ENCODE measurements at places on chromosomes 6 and 20. TPM values are rescaled to one million over a fixed set of nuclear protein-coding genes. Genes with fewer than 3 reads are reported as not detected.
A peak's percentile ranks its signal among the peaks of the same experiment; 100 is the strongest.

GRCh38 chr6:99384507-99384906 is 9.5 kb downstream of the COQ3 start:
- H3K36me3 ChIP-seq, result no peaks in the 10 kb centered on the region
- no peaks in the 10 kb centered on the region for H3K4me1 ChIP-seq
- DNase-seq, result no peak
- H3K27me3 ChIP-seq, result no peaks in the 10 kb centered on the region
- no peak overlapping the region for H3K4me3 ChIP-seq

GRM4 gene
- total RNA-seq, result not detected

GRCh38 chr20:45833030-45833882 is at the start of gene SNX21:
SNX21 (plus strand) TSS chr20:45833799; CDS start chr20:45833920, 121 bp downstream.
- H3K27ac ChIP-seq, result peak within 1 kb of the TSS; percentile 66
- H3K4me3 ChIP-seq, result peak within 1 kb of the TSS; percentile 78
- peaks cover 35% of the 10 kb centered on the region for H3K4me1 ChIP-seq
- no peaks in the 10 kb centered on the region for H3K27me3 ChIP-seq
- no peaks in the 10 kb centered on the region for H3K36me3 ChIP-seq

SAMD3 gene
- total RNA-seq, result not detected

- H3K36me3 ChIP-seq, result no peaks in the 10 kb centered on the region
- H3K27me3 ChIP-seq, result no peaks in the 10 kb centered on the region
- peak; percentile 8 for DNase-seq
Measured at GRCh38 chr6:146887447-146888077, 288.8 kb downstream of the ADGB start.

- H3K27ac ChIP-seq, result no peak overlapping the region
- no peaks in the 10 kb centered on the region for H3K4me1 ChIP-seq
- H3K4me3 ChIP-seq, result no peak overlapping the region
- no peaks in the 10 kb centered on the region for H3K27me3 ChIP-seq
- H3K36me3 ChIP-seq, result no peaks in the 10 kb centered on the region
- no peak for DNase-seq
Measured at GRCh38 chr6:158826819-158827501, 7.8 kb upstream of the EZR start.

DNA sequence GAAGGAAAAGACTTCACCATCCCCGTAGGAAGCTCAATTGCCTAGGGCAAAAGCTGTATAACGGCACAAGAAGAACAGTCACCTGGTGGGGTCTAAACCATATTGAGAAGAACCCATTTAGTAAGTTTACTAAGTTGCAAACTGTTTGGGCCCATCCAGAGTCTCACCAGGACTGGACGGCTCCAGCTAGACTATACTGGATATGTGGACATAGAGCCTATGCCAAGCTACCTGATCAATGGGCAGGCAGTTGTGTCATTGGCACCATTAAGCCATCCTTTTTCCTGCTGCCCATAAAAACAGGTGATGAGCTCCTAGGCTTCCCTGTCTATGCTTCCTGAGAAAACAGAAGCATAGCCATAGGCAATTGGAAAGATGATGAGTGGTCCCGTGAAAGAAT is 293.9 kb downstream of the RNGTT start:
- H3K27me3 ChIP-seq, result no peaks in the 10 kb centered on the region
- H3K36me3 ChIP-seq, result peaks cover 16% of the 10 kb centered on the region
- no peak for DNase-seq
- no peak overlapping the region for H3K27ac ChIP-seq

TRMT11 gene
- 17.9 TPM for total RNA-seq

DNA sequence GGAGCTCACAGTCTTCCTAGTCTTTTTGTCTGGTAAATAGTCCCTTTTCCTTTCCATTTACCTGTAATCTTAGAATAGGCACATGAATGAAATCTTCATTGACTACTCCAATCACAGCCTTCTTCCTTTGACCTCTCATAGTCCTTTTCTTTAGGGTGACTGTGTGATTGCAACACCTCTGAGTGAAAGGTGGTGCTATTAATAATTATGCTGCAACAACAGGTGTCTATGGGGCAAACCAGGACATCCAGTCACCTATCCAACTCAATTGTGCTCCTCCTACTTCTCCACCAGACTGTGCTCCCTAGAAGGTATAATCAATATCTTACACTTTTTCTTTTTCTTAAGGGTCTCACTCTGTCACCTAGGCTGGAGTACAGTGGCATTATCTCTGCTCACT is 29.4 kb downstream of the RIPOR2 start:
- H3K4me1 ChIP-seq, result peaks cover 49% of the 10 kb centered on the region
- H3K36me3 ChIP-seq, result no peaks in the 10 kb centered on the region
- no peak overlapping the region for H3K27ac ChIP-seq
- H3K27me3 ChIP-seq, result peaks cover 2% of the 10 kb centered on the region
- DNase-seq, result no peak

DNA sequence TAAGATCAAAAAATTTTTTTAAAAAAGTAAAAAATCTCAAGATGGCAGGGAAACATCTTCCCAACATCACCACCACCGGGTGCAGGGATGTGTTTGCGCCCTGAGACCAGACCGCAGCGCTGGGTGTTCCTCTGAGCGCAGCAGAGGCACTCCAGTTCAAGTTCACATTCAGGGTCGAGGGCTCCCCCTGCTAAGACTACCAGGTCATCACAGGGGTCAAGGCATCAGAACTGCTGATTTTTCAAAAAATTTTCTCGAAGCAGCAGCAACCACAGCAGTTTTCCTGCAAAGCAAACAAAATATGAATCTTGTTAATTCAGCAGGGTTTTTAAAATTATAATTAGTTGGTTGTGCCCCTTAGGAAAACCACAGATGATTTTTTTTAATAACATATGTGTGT is 83.1 kb downstream of the MYLK4 start:
- H3K4me1 ChIP-seq, result no peaks in the 10 kb centered on the region
- no peak overlapping the region for H3K27ac ChIP-seq
- no peaks in the 10 kb centered on the region for H3K27me3 ChIP-seq
- no peaks in the 10 kb centered on the region for H3K36me3 ChIP-seq

- H3K27ac ChIP-seq, result no peak overlapping the region
- no peak overlapping the region for H3K4me3 ChIP-seq
- peaks cover 73% of the 10 kb centered on the region for H3K36me3 ChIP-seq
- no peaks in the 10 kb centered on the region for H3K4me1 ChIP-seq
Measured at GRCh38 chr20:49248879-49249665, 28.8 kb downstream of the ZNFX1 start.

DNA sequence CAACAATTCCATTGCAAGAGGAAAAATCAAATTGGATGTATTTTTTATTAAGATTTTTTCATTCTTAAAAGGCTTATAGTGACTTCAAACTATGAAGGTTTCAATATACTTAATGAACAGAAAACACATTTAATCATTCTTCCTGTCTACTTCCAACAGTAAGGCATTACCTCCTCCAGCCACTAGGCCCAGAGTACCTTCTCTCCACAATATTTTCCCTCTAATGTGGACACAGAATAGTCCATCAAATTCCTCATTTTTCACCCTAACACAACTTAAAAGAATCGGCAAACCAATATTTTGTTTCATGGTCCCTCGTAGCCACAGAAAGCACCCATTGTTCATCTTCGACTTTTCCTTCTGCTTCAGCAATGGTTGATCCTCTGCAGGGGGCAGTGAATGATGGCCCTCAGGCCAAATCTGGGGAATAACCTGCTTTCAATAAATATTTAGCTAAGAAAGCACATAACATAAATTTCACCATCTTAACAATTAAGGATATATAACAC is 335.4 kb upstream of the ID4 start:
- H3K27me3 ChIP-seq, result no peaks in the 10 kb centered on the region
- no peak overlapping the region for H3K4me3 ChIP-seq
- H3K4me1 ChIP-seq, result no peaks in the 10 kb centered on the region
- H3K27ac ChIP-seq, result no peak overlapping the region

DNA sequence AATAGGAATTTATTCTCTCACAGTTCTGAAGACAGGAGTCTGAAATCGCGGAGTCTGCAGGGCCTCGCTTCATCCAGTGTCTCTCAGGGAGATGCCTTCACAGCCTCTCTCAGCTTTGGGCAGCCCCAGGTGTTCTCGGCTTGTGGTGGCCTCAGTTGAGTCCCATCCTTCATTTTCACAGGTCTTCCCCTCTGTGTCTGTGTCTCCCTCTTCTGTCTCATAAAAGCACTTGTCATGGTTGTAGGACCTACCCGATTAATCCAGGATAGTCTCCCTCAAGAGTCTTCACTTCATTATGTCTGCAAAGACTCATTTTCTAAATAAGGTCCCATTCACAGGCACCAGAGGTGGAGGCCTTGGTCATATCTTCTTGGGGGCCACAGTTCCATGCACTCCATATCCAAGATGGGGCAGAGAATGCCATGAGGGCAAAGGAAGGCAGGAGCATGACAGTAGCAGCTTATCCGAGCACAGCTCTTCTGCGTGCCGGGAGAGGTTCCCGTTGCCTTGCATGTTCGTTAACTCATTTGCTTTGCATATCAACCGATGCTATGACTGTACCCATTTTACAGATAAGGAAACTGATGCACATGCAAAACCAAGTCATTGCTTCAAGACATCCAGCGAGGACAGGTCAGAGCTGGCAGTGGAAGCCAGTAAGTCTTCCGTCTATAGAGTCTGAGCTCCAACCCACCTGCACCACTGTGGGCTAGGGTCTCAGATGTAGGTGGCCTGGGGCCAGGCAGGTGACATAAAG is 363.8 kb upstream of the SULF2 start:
- DNase-seq, result no peak
- H3K27me3 ChIP-seq, result no peaks in the 10 kb centered on the region
- H3K36me3 ChIP-seq, result no peaks in the 10 kb centered on the region

EYA4 gene
- total RNA-seq, result 10.0 TPM

GRCh38 chr6:34235307-34236130 is 1.2 kb upstream of the HMGA1 start:
- H3K27me3 ChIP-seq, result no peaks in the 10 kb centered on the region
- peak overlapping the region; percentile 81 for H3K27ac ChIP-seq
- peaks cover 34% of the 10 kb centered on the region for H3K4me1 ChIP-seq
- peaks cover 22% of the 10 kb centered on the region for H3K36me3 ChIP-seq
- peak; percentile 95 for DNase-seq
- H3K4me3 ChIP-seq, result peak overlapping the region; percentile 62

DNA sequence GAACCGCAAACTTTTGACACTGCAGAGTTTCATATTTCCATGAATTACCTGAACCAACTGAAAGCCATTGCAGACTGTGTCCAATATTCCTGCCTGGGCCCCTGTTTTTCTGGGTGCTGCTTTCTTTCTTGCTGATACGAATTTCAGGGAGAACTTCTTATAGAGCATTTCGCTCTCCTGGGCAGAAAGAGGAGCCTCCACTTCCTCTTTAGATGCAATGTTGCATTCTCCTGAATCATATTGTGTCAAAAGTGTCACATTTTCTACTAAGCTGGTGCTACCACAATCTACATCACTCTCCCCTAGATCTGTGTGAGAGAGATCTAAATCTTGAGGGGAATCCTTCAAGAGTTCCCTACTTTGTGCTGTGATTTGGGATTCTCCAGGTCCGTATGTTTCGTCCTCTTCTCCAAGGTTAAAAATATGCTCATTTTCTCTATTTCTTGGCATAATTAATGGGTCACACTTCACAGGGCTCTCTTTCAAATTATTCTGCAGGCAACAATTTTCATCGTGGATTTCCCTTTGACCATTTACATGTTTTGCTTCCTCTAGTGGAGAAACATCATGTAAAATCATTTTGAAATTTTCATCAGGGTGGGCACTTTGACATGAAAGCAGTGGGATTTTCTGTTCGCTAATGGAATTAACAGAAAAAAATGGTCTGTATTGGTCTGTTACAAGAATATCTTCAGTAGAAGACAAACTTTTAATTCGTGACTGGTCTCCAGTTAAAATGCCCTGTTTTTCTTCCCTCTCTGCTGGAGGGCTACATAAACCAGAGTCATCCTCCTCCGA is 102.3 kb downstream of the DST start:
- peaks cover 5% of the 10 kb centered on the region for H3K36me3 ChIP-seq
- H3K27me3 ChIP-seq, result no peaks in the 10 kb centered on the region
- peak overlapping the region; percentile 77 for H3K4me3 ChIP-seq
- DNase-seq, result no peak

DNA sequence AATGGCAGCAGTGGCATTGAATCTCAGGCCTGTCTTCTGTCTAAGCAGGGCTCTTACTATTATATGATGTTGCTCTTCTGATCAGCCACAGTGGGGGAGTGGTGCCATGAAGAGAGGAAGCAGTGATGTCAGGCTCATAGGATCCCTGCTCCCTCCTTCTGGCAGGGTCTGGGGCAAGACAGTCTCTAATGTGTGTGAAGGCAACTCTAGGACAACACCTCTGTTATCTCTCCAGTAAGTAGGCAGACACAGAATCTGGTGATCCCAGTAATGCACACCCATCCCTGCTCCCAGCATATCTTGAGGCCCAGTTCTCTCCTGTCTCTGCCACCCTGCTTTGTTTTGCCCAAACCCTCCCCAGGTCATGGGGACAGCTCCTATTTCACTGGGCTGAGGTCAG is 8.8 kb downstream of the C20orf202 start:
- H3K27ac ChIP-seq, result no peak overlapping the region
- no peak for DNase-seq
- no peak overlapping the region for H3K4me3 ChIP-seq
- 0 out of 2 replicates have a peak, but pooled peaks cover 3% of the 10 kb centered on the region for H3K4me1 ChIP-seq
- no peaks in the 10 kb centered on the region for H3K27me3 ChIP-seq

DNA sequence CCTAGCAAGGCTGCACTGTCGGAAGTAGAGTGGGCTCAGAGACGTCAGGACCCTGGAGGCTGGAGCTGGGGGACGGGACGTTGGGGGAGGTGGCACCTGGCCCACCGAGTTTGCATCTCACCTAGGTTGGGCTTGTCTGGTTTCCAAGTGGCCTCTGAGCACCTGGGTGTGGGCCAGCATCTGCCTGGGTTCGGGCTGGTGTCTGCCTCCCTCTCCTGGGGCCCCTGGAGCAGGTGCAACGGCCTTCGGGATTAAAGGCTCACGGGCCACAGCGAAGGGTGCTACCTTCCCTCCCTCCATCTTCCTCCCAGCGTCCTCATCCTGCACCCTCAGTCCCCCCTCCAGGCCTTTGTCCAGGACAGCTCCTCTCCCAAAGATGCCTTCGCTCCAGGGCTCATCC is 6.0 kb downstream of the HRH3 start:
- H3K4me3 ChIP-seq, result no peak overlapping the region
- H3K27me3 ChIP-seq, result peaks cover 20% of the 10 kb centered on the region
- H3K27ac ChIP-seq, result no peak overlapping the region
- peaks cover 7% of the 10 kb centered on the region for H3K4me1 ChIP-seq
- no peak for DNase-seq
- H3K36me3 ChIP-seq, result no peaks in the 10 kb centered on the region

- no peaks in the 10 kb centered on the region for H3K27me3 ChIP-seq
- no peaks in the 10 kb centered on the region for H3K36me3 ChIP-seq
- no peak overlapping the region for H3K27ac ChIP-seq
- H3K4me1 ChIP-seq, result peaks cover 5% of the 10 kb centered on the region
- peak overlapping the region; percentile 73 for H3K4me3 ChIP-seq
- no peak for DNase-seq
Measured at GRCh38 chr6:17102258-17102870, 514 bp downstream of the STMND1 start.

PRL gene
- not detected for total RNA-seq

HCK gene
- total RNA-seq, result not detected

DEFB132 gene
- total RNA-seq, result not detected

- H3K36me3 ChIP-seq, result peaks cover 7% of the 10 kb centered on the region
- no peaks in the 10 kb centered on the region for H3K27me3 ChIP-seq
- H3K27ac ChIP-seq, result peak overlapping the region; percentile 81
- peak; percentile 62 for DNase-seq
- H3K4me1 ChIP-seq, result peaks cover 28% of the 10 kb centered on the region
- peak overlapping the region; percentile 79 for H3K4me3 ChIP-seq
Measured at GRCh38 chr6:82365016-82365795, 1.6 kb downstream of the TPBG start.

HAO1 gene
- total RNA-seq, result not detected
